ENCODE measurements at places on chromosomes 6 and 20. TPM values are rescaled to one million over a fixed set of nuclear protein-coding genes. Genes with fewer than 3 reads are reported as not detected.

- H3K36me3 ChIP-seq: no peaks in the 10 kb centered on the region
- no peak overlapping the region for H3K27ac ChIP-seq
- no peak for DNase-seq
- H3K4me3 ChIP-seq: no peak overlapping the region
- H3K27me3 ChIP-seq: no peaks in the 10 kb centered on the region
Observed at GRCh38 chr6:3861424-3861823, 12.3 kb downstream of the FAM50B start.

GRCh38 chr6:19590501-19591131 lies 246.6 kb upstream of the ID4 start:
- no peak overlapping the region for H3K27ac ChIP-seq
- no peak overlapping the region for H3K4me3 ChIP-seq
- H3K4me1 ChIP-seq: no peaks in the 10 kb centered on the region
- no peaks in the 10 kb centered on the region for H3K36me3 ChIP-seq

DNA sequence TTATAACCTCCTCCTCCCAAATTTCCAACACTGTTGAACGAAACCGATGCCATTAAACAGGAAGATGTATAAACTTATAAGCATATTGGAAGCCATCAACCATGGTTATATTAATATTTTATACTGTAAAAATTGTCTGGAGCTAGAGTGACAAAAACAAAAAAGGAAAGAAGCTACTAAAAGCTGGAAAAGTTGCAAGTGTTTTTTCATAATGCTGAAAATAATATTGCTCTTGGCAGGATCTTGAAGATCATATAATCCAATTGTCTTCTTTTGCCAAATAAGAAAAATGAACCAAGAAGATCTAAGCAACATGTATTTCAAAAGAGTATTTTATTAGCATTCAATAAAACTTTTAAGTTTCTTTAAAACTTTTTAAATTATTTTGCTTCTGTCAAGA lies 268.9 kb upstream of the HSF2 start:
- H3K27me3 ChIP-seq: no peaks in the 10 kb centered on the region
- no peak overlapping the region for H3K4me3 ChIP-seq
- DNase-seq: no peak

GRCh38 chr6:141653590-141653989 lies 479.1 kb upstream of the GJE1 start:
- H3K4me3 ChIP-seq: no peak overlapping the region
- H3K4me1 ChIP-seq: no peaks in the 10 kb centered on the region
- DNase-seq: no peak
- H3K36me3 ChIP-seq: no peaks in the 10 kb centered on the region
- H3K27ac ChIP-seq: no peak overlapping the region

Gene ZC3H12D
- 2.3 TPM for total RNA-seq

Gene FAM83C
- not detected for total RNA-seq

Gene TMEM200A
- total RNA-seq: 6.6 TPM
